ENCODE measurements at places on chromosomes 5 and 9.

- no peaks in the 10 kb centered on the region for H3K27me3 ChIP-seq
- no peaks in the 10 kb centered on the region for H3K36me3 ChIP-seq
- peak; percentile 92 for DNase-seq
- no peak overlapping the region for H3K4me3 ChIP-seq
- H3K27ac ChIP-seq = no peak overlapping the region
These were observed 131.3 kb downstream of the SEC61B start for GRCh38 chr9:99353408-99353807.

DNA sequence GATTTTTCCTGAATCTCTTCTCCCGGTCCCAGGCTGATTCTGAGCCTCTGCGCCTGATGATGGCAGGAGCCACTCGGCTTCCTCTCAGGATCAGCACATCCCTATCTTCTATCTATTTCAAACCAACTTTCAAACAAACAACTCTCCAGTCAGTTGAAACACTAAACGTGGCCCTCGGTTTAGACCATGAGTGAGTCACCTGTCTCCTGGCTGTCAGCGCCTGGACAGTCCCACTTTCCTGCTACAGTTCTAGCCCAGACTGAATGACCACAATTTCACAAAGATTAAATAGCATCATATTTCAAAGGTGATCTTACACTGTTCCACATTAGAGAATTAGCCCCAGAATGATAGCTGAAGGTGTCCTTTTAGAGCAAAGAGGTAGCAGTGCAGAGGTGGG is 6.2 kb downstream of the SLC6A19 start:
- H3K27ac ChIP-seq = no peak overlapping the region
- no peaks in the 10 kb centered on the region for H3K4me1 ChIP-seq
- no peak for DNase-seq
- H3K4me3 ChIP-seq = no peak overlapping the region

DNA sequence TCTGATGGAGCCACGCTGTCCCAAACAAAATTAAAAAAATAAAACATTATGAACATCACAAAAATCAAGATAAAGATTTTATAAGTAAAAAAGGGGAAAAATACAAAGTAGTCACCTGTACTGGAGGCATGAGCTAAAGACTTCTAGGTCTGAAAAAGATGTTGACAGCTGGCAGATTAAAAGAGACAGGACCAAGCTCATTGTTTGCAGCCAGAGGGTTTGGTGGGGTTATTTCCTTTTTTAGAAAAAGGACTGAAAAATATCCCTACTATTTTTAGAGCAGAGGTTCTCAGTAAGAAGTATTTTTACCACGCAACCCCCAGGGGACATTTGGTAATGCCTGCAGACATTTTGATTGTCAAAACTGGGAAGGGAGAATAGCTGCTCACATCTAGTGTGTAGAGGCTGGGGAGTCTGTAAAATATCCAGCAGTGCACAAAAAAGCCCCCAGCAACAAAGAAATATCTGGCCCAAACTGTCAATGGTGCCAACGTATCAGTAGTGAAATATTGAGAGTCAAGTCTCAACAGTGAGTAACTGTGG is 353.4 kb downstream of the TLE1 start:
- H3K27me3 ChIP-seq = no peaks in the 10 kb centered on the region
- no peak overlapping the region for H3K27ac ChIP-seq
- no peak for DNase-seq
- no peak overlapping the region for H3K4me3 ChIP-seq

DNA sequence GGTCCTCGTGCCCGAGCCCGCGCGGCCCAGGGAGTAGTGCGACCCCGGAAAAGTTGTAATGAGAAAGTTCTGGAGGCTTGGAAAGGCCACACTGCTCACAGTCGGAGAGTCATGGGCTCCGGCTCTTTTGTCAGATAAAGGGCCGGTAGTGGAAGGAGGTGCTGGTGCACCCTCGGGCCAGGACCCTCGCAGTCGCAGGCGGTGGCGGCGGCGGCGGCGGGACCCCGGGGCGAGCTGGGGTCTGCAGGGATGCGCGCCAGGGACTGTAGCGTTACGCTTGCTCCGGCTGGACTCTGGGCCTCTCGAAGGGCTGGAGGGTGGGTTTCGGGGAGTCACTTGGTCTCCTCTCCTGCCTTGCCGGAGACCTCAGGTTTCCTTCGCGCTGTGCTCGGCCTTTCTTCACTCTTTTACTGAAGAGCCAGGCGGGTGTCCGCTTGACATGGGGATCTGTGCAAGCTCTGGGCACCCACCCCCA is 1.5 kb downstream of the RORB start:
- no peaks in the 10 kb centered on the region for H3K36me3 ChIP-seq
- H3K4me1 ChIP-seq = peaks cover 11% of the 10 kb centered on the region
- no peak overlapping the region for H3K27ac ChIP-seq
- peaks cover 57% of the 10 kb centered on the region for H3K27me3 ChIP-seq
- no peak overlapping the region for H3K4me3 ChIP-seq

DNA sequence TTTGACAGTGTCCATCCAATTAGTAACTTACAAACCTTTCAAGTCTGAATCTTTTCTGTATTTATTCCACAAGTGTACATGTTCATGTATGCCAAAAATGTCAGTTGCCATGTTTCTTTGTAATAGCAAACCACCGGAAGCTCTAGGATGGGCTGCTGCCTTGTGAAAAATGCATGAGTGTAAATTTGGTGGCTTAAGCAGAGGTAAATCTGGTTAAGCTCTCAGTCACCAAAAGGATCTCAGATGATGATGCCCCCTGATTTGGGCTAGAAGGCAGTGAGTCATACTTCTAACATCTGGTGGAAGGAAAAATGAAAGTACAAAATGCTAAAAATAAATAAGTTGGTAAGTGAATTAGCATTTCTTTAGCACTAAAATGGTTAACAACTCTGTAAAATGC is 567.5 kb downstream of the ELAVL2 start:
- H3K36me3 ChIP-seq = no peaks in the 10 kb centered on the region
- no peak for DNase-seq
- H3K27ac ChIP-seq = no peak overlapping the region
- H3K4me3 ChIP-seq = no peak overlapping the region
- no peaks in the 10 kb centered on the region for H3K4me1 ChIP-seq
